Karpas-422 (cell line): ENCODE measurements at places on chromosomes 6 and 20. TPM values are rescaled to one million over a fixed set of nuclear protein-coding genes. Genes with fewer than 3 reads are reported as not detected.

DNA sequence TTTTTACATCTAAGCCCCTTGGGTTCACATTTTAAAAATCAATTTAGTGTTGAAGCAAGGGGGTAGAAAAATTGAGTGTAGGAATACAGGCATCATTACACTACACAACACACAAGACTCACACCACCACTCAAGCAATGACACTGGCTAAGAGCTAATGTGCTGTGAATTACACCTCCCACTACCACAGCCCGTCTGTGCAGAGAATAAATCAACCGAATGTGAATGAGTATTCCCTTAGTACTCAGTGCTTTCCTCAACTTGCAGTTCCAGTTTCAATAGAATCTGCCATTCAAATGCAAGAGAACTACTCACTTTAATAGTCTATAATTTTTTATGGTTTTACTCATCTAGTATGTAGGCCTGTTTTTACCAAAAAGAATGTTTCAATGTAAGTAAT is 114.4 kb downstream of the PDSS2 start:
- H3K4me1 ChIP-seq: peaks cover 21% of the 10 kb centered on the region
- H3K27ac ChIP-seq: peak overlapping the region; percentile 16; the same call in 1 of the 2 replicates
- no peak for DNase-seq
- H3K4me3 ChIP-seq: no peak overlapping the region

DNA sequence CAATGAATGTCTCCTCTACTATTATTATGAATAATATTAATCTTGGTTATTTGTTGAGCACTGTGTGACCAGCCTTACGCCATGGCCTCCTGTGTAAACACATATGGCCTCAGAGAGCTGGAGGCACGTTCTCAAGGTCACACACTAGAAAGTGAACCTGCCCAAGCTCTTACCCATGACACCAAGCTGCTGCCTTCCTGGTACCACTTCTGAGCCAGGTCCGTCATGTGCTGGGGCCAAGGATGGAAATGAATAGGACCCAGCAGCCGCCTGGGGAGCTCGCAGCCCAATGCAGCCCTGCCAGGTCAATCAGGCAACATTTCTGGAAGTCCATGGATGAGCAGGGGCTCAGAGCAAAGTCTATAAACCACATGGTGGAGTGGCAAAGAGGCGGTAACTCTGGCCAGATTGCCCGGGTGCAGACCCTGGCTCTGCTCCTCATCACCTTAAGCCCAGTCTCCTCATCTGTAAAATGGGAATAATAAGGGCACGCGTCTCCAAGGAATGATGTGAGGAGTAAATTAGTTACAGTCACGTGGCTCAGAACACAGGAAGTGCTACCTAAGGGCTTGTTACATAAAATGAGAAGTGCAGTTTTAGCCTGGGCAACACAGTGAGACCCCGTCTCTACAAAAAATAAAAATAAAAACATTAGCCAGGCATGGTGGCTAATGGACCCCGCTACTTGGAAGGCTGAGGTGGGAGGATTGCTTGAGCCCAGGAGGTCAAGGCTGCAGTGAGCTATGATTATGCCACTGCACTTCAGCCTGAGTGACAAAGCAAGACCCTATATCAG is 61.5 kb downstream of the JPH2 start:
- H3K4me3 ChIP-seq: no peak overlapping the region
- H3K27me3 ChIP-seq: no peaks in the 10 kb centered on the region
- no peaks in the 10 kb centered on the region for H3K36me3 ChIP-seq
- H3K27ac ChIP-seq: no peak overlapping the region

- no peaks in the 10 kb centered on the region for H3K27me3 ChIP-seq
- no peak overlapping the region for H3K4me3 ChIP-seq
- no peaks in the 10 kb centered on the region; the same call in 1 of the 2 replicates for H3K4me1 ChIP-seq
- no peak overlapping the region for H3K27ac ChIP-seq
Observed at GRCh38 chr20:32397567-32398084, 39.5 kb downstream of the ASXL1 start.

DNA sequence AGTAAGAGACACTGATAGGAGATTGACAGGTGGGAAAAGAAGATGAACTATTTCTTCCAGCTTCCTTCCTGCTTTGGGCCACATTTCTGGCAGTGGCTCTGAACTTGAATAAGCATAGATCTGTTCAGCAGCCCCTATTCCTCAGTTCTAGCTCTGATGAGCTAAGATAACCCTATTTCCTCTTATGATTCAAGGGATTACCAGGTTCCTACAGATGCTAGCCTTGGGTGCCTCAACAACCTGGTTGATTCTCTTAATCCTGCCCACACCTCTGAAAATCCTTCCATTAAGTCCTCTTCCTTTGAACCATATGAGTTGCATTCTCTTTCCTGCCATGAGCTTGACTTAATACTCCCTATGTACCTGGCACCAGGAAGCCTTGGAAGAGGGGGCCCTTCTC is 49.8 kb upstream of the MOCS1 start:
- no peak for DNase-seq
- H3K4me1 ChIP-seq: peaks cover 4% of the 10 kb centered on the region
- H3K36me3 ChIP-seq: no peaks in the 10 kb centered on the region
- H3K4me3 ChIP-seq: no peak overlapping the region
- no peaks in the 10 kb centered on the region for H3K27me3 ChIP-seq

DNA sequence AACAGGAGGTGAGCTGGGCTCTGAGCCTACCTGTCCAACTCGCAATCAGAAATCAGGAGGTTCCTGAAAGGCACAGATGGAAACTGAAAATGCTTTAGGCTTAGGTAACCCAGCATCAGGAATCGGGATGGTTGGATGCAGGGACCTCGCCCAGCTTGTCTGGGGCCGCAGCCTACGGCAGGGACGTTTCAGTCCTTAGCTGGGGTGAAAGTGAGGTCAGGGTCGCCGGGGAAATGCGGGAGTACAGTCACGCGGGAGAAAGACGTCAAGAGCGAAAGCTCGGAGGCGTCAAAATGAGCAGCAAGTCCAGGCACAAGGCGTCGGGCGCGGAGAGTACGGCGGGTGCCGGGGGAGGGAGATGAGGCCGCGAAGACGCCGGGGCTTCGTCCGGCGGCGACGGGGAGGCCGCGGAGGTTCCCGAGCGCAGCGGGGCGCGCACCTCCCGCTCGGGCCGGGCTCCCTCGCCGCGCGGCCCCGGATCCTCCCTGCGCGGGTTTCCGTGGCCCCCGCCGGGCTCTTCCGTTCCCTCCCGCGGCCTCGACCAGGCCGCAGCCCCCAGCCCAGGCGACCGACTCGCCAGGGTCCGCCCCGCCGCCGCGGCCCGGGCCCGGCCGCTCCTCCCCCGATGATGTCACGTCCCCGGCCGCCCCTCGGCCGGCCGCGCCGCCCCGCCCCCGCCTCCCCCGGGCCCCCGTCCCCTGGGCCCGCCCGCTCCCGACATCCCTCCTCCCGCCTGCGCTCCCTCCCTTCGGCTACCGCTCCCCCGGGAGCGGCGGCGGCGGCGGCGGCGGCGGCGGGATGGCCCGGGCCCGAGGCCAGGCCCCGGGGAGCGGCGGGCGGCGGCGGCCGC is at the start of gene EBF4:
EBF4 (plus strand) TSS at position 745 of the 850 bp plus-strand sequence. CDS start 866 bp downstream, outside the sequence.
- H3K4me1 ChIP-seq: peaks cover 9% of the 10 kb centered on the region
- no peak within 1 kb of the TSS for H3K27ac ChIP-seq
- DNase-seq: no peak

DNA sequence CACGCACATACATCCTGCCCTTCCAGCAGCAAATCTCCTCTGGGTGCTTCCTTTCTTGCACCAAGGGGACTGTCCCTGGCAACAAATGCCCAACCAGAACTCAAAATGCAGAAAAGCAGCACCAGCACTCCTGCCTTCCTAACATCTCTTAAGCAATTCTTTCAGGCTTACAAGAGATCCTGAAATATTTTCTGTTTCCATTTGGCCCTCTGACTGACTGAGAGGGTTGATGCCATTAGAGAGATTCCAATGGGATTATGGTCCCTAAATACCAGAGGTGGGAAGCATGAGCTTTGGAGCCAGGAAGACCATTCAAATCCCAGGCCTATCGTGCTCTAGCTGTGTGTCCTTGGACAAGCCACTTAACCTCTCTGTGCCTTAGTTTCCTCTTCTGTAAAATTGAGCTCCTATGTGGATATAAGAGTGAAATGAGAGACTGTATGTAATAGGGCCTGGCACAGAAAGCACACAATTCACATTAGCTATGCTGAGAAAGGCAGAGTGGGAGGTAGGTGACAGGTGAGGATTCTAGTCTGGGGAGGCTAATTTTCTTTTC is 56.8 kb downstream of the PRDM1 start:
- no peak for DNase-seq
- peaks cover 22% of the 10 kb centered on the region for H3K4me1 ChIP-seq
- H3K27me3 ChIP-seq: no peaks in the 10 kb centered on the region
- H3K4me3 ChIP-seq: no peak overlapping the region

- H3K4me1 ChIP-seq: no peaks in the 10 kb centered on the region
- no peaks in the 10 kb centered on the region for H3K27me3 ChIP-seq
- no peak overlapping the region for H3K4me3 ChIP-seq
- H3K27ac ChIP-seq: no peak overlapping the region
Observed at GRCh38 chr6:4925580-4925979, 78.3 kb downstream of the RPP40 start.

GRCh38 chr6:46850792-46851191 is 57.6 kb downstream of the MEP1A start:
- no peaks in the 10 kb centered on the region for H3K36me3 ChIP-seq
- H3K27ac ChIP-seq: no peak overlapping the region
- no peaks in the 10 kb centered on the region for H3K27me3 ChIP-seq
- H3K4me1 ChIP-seq: peaks cover 3% of the 10 kb centered on the region; the same call in 1 of the 2 replicates
- no peak overlapping the region for H3K4me3 ChIP-seq
- no peak for DNase-seq

Gene ROMO1
- total RNA-seq: 242 and 325 TPM in 2 replicates

Gene CEP57L1
- total RNA-seq: 16.6 and 28.2 TPM in 2 replicates

DNA sequence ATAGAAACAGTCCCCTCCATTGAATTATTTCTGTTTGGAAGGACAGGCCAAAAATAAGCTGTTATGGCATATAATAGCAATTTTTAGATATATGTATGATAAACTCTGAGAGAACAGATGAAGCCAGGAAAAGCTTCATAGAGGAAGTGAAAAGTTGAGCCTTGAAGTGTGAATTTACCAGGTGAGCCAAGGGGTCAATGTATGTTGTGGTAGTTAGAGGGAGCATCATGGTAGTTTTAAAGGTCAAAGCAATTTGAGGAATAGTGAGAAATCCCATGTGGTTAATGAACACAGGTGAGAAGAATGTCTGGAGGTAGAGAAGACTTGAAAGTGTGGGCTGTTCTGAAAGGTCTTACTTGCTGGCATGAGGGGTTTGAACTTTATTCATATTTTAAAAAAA is 47.0 kb downstream of the COL19A1 start:
- H3K4me3 ChIP-seq: no peak overlapping the region
- no peak overlapping the region for H3K27ac ChIP-seq
- H3K27me3 ChIP-seq: no peaks in the 10 kb centered on the region
- no peaks in the 10 kb centered on the region for H3K36me3 ChIP-seq
- no peak for DNase-seq

DNA sequence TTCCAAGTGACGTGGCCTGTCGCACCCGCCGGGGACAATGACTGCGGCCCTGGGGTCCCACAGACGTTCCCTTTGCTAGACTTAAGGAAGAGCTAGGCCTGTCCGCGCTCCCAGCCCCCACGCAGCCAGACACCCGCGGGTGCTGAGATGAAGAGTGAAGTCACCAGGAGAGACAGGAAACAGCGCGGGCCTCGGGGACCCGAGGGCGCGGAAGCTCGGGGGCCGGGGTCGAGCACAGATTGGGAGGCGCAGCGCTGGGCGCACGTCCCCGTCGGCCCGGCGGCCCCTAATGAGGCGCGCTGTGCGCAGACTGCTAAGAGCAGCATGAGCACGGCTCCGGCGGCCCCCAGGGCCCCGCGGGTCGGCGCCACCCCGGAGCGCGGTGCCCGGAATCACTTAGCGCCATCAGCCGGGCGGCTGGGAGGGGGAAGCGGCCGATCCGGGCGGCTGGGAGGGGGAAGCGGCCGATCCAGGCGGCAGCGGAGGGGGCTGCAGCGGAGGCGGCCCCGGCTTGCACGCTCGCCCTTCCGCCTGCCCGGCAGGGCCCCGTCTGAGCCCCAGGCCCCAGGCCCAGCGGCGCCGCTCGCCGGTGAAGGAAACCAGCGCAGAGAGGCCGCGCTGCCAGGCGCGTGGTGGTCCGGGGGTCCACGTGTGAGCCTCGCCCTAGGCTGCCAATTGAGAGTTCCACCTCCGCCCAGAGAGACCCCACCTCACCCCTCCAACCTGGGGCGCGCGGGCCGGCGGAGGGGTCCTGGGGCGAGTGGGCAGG is 8.3 kb upstream of the AVP start:
- no peak overlapping the region for H3K4me3 ChIP-seq
- no peaks in the 10 kb centered on the region for H3K36me3 ChIP-seq
- H3K4me1 ChIP-seq: peaks cover 6% of the 10 kb centered on the region; the same call in 1 of the 2 replicates
- H3K27ac ChIP-seq: no peak overlapping the region
- no peaks in the 10 kb centered on the region for H3K27me3 ChIP-seq

- H3K27ac ChIP-seq: no peak overlapping the region
- H3K4me1 ChIP-seq: peaks cover 3% of the 10 kb centered on the region; the same call in 1 of the 2 replicates
- DNase-seq: peak; percentile 62
- no peaks in the 10 kb centered on the region for H3K36me3 ChIP-seq
Observed at GRCh38 chr6:36800223-36801076, 38.8 kb downstream of the CPNE5 start.

DNA sequence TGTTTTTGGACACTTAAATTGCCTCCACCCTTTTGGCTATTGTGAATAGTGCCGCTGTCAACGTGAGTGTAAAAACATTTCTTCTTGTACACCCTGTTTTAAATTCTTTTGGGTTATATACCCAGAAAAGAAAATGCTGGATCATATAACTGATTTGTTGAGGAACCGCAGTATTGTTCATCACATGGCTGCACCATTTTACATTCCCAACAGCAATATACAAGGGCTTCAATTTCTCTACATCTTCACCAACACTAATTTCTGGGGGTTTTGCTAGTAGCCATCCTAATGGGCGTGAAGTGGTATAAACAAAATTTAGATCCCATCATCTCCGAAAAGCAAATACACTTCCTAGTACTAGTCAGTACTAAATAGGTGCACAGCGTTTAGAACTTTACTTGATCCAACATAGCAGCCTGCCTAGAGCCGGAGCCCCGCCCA is 579 bp upstream of the BPHL start:
- peak overlapping the region; percentile 82 for H3K4me3 ChIP-seq
- no peaks in the 10 kb centered on the region for H3K36me3 ChIP-seq
- H3K27me3 ChIP-seq: no peaks in the 10 kb centered on the region
- DNase-seq: no peak
- peaks cover 21% of the 10 kb centered on the region for H3K4me1 ChIP-seq
- H3K27ac ChIP-seq: peak overlapping the region; percentile 6; the same call in 1 of the 2 replicates
